ENCODE measurements at places on chromosomes 6 and 20. TPM values are rescaled to one million over a fixed set of nuclear protein-coding genes. Genes with fewer than 3 reads are reported as not detected.

GRCh38 chr6:147972448-147972847 lies 370.2 kb upstream of the SASH1 start:
- DNase-seq, result no peak

DNA sequence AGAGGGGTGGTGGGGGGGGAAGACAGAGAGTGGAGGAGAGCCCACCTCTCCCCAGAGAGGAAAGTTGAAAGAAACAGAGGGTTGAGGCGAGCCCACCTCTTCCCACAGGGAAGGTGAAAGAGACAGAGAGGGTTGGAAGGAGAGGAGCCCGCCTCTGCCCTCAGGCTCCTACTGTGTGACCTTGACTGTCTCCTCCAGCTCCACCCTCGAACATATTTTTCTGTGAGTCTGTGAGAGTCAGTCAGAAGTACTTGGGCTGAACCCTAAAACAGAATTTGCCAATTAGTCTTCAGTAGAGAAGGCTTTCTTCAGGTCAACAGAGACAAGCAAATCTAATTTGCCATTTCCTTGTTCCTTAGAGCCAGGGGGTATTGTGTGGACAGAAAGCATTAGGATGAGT lies 153.7 kb upstream of the SNX9 start:
- no peak for DNase-seq

DNA sequence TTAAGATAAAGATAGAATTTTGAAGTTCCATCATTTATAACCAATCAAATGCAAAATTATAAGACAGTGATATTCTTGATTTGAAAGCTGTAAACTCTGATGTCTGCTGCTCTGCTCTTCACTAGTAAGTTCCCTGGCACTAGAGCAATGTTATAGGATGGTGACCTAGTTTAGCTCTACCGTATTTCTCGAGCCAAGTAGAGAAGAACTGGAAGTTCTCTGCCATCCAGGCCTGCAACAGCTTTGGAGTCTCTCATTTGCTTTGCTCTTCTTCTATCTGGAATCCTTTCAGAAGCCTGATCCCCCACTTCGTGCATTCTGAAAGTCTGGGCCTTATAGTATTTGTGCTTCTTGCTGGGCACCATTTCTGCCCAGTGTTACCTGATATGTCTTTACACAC lies 100.3 kb downstream of the PLCB1 start:
- DNase-seq, result no peak

ISM1 gene
- not detected for total RNA-seq

GINM1 gene
- total RNA-seq, result 19.2 TPM

DNA sequence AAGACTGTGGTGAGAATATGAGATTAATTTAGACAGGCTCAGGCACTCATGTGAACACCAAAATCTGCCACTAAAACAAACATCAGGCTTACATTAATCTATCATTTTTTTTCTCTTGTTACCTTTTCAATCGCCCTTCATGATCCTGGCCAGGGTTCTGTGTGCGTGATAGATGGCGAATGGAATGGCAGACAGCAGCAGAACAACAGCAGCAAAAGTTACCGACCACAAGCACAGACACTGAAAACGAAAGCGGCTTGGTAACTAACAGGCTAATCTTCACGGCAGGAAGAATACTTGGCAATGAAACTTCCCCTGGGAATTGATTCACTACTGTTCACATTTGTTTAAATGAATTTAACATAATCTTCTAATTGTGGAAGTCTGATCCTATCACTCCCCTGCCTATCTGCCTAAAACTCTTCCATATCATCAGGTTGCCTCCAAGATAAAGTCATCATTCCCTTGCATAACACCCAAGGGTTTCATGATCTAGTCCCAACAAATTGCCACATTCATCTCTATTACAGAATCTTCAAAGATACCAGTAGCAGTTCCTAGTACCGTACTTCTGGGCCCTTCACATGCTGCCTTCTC lies 28.7 kb downstream of the PTPRK start:
- DNase-seq, result peak; percentile 37

MYH7B gene
- total RNA-seq, result 0.04 TPM

LAMP5 gene
- not detected for total RNA-seq

- DNase-seq, result no peak
These were observed 18.8 kb downstream of the ARHGAP40 start for GRCh38 chr20:38620441-38620840.

DNA sequence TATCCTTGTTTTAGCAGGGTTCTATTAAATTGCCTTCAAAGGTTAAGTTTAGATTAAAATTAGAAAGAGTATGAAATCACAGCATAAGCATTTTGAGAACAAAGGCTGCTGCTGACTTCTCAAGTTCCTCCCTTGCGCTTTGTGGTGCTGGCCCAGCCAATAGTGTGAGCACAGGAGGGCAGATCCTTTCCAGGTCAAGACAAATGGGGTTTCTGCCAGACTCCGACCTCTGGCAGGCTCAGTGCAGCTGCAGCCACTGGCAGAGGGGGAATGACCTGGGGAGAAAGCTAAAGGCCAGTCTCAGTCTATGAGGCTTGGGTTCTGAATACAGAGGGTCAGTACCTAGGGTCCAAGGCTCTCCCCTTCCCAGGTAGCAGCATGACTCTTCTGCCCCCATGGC lies 27.0 kb downstream of the CLIC5 start:
- DNase-seq, result no peak

DNA sequence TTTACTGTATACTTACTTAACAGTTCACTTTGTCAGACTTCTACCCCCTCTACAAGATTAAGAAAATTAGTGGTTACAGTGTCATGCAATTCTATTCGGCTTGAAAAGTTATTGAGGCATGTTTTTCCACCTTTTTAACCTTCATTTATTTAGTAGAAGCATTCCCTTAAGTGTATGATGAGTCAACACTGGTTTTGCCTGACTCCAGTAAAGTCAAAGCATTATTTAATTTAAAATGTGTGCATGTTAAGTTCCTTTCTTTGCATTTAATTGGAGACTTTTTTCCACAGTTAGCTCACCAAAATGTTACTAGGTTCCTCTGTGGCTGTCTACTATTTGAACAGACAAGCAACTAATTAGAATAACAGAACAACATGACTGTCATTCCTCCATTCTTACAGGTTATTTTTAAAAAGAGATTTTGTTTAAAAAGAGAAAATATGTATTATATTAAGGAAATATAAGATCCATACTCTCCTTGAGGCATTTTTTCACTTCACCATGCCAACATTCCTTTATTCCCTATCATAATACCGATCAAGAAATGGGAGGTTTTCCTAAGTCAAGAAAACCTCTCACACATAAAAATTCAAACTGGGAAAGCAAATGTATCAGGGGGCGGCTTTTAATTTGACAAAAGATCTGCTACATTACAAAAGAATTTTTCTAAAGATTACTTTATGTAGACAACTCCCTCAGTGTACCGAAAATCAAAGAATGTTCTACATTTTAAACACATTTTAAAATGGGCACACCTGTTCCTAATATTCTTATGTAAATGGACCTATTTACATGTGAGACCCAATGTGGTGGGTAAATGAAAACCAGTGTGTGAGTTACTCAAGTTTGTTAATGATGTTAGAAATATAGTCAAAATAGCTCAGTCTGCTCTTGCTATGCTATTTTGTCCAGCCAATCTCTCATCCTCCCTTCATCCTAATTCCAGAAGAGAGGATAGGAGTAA lies 361.2 kb downstream of the UTRN start:
- no peak for DNase-seq

VNN1 gene
- 0.12 TPM for total RNA-seq

TPD52L2 gene
- total RNA-seq, result 167 TPM

TTK gene
- total RNA-seq, result 39.0 TPM

ELOVL5 gene
- 57.2 TPM for total RNA-seq

DNA sequence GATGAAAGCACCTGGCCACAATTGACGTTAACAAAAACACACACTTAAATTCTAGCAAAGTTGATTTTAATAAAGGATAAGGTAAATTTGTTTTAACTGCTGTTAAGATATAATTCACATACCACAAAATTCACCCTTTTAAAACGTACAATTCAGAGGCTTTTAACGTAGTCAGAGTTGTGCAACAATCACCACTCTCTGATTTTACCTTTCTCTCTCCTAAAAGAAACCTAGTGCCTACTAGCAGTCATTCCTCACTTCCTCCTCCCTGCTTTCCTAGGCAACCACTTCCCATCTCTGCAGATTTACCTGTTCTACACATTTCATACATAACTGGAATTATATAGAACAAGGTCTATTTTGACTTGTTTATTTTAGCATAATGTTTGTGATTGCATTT lies 58.9 kb downstream of the PTPRK start:
- no peak for DNase-seq

RAD21L1 gene
- total RNA-seq, result 0.11 TPM

DNA sequence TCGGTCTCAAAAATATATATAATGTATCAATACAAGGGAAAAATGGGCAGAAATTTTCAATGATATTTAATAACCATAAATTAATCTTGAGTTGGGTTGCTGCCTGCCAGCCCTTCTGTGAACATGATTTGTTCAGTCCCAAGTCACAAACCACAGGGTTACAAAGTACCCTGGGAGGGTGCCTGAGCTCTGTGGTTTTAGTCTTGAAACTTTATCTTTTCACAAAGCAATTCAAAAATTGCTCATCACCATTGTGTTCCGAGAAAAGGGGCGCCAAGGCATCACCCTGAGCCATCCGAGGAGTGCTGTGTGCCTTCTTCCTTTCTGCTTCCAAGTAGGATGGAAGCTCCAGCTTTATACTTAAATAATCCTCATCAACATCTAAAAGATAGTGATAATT lies 141.6 kb upstream of the AKAP12 start:
- DNase-seq, result no peak

STX16 gene
- 44.2 TPM for total RNA-seq

DNA sequence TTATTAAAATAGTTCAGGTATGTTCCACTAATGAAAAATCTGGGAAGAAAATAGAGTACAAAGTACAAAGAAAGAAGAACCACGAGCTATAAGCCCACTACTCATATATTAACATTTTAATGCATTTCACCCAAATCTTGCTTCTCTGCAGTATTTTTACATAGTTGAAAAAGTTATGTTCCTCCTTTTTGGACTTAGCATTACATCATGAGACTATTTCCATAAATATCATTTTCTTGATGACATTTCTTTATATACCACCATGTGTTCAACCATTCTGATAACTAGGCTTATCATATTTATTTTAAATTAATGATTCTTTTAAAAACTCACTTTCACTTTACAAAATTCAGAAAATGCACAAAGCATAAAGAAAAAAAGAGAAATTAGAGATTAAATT lies 3.0 kb downstream of the IPCEF1 start:
- no peak for DNase-seq

UBE2J1 gene
- 22.4 TPM for total RNA-seq

DNA sequence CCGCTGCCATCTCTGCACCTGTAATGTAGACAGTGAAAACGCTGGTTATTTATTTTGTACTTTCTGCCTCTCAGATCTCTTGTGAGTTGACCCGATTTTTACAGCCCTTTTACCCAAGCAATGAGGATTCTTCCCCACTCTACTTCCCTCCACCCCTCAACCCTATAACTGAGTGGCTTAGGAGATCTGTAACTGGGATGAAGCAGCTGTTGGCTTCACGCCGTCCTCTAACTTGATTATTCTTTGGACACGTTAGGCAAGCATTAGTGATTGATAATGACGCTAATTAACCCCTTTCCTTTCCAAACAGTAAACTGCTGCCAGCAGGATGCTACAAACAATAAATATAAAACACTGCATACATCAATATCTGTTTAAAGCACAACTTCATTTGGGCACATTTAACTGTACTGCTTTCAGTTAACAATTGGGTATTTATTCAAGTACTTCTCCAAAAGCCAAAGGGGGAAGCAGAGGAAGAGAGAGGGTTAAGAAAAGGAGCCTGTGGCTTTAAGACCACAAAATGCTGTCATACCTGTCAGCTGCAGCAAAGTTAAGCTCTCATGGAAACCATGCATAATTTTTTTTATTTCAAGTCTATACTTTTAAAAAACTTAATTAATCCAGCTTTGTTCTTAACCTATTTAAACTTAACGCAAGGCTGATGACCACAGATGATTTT lies 21.2 kb downstream of the TFAP2A start:
- no peak for DNase-seq

- DNase-seq, result peak; percentile 68
These were observed 258.5 kb downstream of the KHDC1L start for GRCh38 chr6:72966628-72967280.

- DNase-seq, result no peak
These were observed 15.7 kb downstream of the SASH1 start for GRCh38 chr6:148358196-148358785.

GRCh38 chr6:132790450-132790849 lies 8.0 kb downstream of the SLC18B1 start:
- DNase-seq, result no peak

PRSS35 gene
- total RNA-seq, result 3.2 TPM

DNA sequence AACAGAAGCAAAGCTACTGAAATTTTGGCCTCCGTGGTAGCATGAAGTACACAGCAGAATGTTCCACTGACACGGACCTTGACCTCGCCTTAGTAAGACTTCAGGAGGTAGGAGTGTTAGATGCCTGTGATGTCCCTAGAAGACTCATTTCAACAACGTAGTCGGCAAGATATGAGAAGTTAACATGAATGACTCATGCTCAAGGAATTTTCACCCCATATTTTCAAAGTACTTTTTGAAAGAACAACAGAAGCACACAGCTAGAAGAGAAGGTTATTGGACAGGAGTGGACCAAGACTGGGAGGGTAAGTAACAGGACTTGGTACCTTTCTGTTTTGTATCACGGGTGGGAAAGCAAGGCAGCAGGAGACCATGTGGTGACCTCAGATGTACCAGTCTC lies 78.0 kb downstream of the DZANK1 start:
- DNase-seq, result peak; percentile 45

TGM3 gene
- not detected for total RNA-seq

DNA sequence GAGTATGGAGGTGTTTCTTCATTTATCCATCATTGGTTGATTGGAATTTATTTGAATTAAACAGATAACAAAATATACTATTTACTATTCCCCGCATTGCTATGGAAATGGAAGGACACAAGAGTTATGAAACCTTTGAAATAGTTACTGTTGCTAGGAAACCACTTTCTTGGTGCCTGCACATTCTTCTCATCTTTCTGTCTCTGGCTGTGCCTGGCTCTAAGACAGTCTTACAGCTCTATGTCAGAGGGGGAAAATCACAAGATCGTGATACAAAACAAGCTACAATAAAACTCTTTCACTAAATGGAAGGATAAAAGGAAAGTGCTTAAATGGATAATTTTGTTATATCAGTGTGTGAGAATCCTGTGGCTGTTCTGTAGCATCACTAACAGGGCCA lies 453.0 kb downstream of the LMBRD1 start:
- DNase-seq, result no peak

CENPB gene
- total RNA-seq, result 213 TPM
